NK-92 treated with Interleukin-12 subunit alpha and Interleukin-12 subunit beta, amount 100 ng/mL, for 24 hours (cell line): ENCODE measurements at places on chromosomes 1 and 21.

GRCh38 chr1:170032531-170033280 is 41.8 kb downstream of the KIFAP3 start:
- DNase-seq = no peak

- DNase-seq = no peak
These were observed 24.7 kb downstream of the NPHS2 start for GRCh38 chr1:179550746-179551682.

GRCh38 chr1:168095476-168095875 is 41.3 kb downstream of the GPR161 start:
- DNase-seq = no peak

GRCh38 chr21:14541841-14542490 is 4.1 kb downstream of the SAMSN1 start:
- no peak for DNase-seq

GRCh38 chr1:10987840-10988417 is 24.5 kb upstream of the TARDBP start:
- DNase-seq = no peak

GRCh38 chr1:33966346-33967141 is 102.7 kb downstream of the HMGB4 start:
- DNase-seq = no peak

- DNase-seq = no peak
These were observed 1.9 kb upstream of the MPZ start for GRCh38 chr1:161311595-161312181.

- no peak for DNase-seq
These were observed 120.3 kb upstream of the COL6A1 start for GRCh38 chr21:45861156-45861870.

DNA sequence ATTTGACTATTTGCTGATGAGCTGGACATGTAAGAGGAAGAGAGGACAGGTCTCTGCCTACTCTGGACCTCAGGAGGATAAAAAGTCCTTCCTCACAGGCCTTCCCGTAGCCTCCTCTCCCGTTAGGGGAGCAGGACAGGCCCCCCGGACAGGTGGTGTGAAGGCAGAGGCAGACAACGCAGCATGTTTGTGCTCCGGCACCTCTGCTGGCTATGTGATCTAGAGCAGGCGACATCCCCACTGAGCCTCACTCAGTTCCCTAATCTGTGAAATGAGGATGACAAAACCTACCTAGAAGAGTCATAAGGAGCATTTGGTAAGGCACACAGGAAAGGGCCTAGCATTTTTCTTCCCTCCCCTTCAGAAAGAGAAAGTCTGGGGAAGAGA is 34.8 kb downstream of the KIAA1614 start:
- no peak for DNase-seq

GRCh38 chr1:78143673-78144072 is 97.9 kb downstream of the GIPC2 start:
- DNase-seq = no peak

DNA sequence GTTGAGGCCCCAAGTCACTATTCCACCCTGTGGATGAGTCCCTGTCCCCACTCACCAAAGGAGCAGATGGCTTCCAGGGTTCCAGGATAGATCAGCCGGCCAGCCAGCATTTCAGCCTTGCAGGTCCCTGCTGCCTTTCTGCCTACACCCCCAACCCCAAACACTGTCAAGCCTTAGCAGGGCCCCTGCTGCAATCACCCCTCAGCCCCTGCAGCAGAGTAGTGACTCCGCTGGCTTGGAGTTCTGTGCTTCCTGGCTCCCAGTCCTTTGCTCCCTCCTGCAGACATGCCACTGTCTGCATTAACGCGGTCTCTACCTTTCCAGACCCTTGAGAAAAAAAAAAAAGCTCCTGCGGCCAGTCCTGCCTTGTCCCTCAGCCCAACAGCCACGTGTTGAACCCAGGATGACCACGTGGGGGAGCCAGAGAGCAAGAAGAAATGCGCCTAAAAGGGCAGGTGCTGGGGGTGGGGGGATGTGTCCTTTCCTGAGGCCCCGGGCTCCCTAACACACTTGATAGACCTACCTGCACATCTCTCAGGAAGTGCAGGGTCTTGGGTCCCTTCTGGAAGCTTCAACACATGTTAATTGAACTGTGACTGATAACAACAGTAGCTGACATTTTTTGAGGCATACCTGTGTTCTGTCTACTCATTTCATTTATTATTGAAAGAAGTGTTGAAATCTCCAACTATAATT is 37.4 kb downstream of the RASSF5 start:
- peak; percentile 62 for DNase-seq

- DNase-seq = no peak
These were observed 203.3 kb upstream of the IVNS1ABP start for GRCh38 chr1:185520188-185520920.

- DNase-seq = no peak
These were observed 23.8 kb upstream of the PPP2R5A start for GRCh38 chr1:212261361-212261929.

- DNase-seq = peak; percentile 47
These were observed 9.5 kb upstream of the KCNA2 start for GRCh38 chr1:110615548-110616130.

GRCh38 chr1:182680901-182681567 is 3.4 kb downstream of the RGS8 start:
- DNase-seq = peak; percentile 21

DNA sequence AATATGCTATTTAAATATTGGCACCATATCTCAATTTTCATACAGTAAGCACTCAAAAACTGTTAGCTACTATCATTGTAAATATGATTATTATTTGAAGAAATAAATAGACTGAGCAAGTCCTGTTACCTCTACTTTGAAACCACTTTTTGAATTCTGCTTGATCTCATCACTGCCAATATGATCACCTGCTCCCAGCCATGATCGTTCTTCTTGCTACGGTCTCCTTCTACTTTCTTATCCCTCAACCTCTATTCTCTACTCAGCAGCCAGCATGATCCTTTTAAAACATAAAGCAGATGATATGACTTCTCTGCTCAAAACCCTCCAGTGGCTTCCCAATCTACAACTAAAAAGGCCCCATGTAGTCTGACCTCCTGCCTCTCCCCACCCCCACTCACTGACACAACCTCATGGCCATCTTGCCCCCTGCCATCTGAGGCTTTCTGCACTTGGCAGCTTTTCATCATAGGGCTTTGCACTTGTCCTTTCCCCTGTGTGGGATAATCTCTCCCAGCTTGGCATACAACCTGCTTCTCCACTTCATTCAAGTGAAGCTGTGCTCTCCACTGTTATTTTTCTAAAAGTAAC is 27.2 kb downstream of the CD34 start:
- no peak for DNase-seq
